ENCODE measurements at places on chromosomes 7 and 10.
A peak's percentile ranks its signal among the peaks of the same experiment; 100 is the strongest.

- DNase-seq, result no peak
Measured at GRCh38 chr10:61125560-61126170, 181.7 kb upstream of the RHOBTB1 start.

DNA sequence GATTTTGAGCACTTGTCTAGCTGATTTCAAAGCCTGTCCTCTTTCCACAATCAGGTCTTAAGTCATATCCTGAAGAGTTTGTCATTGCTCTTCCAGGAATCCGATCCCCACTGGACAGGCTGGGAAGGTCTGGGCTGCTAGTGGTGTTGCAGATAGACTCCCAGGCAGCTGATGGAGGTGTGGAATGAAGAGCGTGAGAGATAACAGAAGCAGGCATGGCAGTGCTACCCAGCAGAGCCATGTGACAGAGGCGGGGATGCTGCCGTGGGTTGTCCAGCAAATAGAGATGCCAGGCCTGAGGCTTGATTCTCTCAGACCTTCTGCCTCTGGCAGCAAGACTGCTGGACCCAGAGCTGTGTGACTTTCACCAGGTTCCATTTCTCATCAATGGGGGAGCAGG is 116.5 kb upstream of the EEPD1 start:
- DNase-seq, result no peak

DNA sequence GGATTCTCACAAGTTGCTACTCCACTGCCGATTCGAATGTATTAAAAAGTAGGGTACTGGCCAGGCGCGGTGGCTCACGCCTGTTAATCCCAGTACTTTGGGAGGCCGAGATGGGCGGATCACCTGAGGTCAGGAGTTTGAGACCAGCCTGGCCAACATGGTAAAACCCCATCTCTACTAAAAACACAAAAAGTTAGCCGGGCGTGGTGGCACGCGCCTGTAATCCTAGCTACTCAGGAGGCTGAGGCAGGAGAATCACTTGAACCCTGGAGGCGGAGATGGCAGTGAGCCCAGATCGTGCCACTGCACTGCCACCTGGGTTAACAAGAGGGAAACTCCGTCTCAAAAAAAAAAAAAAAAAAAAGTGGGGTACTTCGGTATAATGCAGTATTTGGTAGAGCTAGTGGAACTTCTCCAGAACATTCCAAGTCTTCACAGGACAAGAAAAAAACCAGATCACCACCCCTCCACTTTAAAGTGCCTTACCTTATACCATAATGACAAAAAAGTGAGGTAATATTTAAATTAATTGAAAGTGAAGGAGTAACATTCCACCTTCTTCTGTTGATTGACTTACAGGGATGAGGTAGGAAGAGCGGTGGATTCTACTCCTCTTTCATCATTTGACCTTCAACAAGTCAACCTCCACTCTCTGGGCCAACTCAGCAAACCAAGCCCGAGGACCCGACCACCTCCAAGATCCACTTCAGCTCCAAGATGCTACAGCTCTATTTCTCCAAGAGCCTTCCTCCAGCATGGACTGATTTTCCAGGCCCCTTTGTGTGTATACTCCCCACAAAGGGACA is 2.0 kb downstream of the BAZ1B start:
- peak; percentile 39 for DNase-seq

DNA sequence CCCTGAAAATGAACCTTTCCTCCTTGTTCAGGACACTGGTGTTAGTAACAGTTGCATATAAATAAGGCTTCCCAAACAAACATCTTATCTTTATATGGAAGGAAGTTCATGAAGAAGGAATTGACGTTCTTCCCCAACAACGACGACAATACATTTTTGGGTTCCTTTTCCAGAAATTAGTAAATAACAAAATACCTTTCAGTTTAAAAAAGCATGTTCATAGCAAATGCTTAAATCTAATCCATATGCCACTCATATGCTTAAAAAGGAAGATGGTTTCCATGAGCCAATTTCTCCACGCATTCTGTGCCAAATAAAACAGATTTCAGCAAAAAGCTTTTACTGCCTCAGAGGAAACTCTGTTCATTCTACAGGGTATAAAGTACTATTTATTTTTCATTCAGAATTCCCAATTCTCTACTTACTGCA is 182.6 kb downstream of the COBL start:
- DNase-seq, result no peak

DNA sequence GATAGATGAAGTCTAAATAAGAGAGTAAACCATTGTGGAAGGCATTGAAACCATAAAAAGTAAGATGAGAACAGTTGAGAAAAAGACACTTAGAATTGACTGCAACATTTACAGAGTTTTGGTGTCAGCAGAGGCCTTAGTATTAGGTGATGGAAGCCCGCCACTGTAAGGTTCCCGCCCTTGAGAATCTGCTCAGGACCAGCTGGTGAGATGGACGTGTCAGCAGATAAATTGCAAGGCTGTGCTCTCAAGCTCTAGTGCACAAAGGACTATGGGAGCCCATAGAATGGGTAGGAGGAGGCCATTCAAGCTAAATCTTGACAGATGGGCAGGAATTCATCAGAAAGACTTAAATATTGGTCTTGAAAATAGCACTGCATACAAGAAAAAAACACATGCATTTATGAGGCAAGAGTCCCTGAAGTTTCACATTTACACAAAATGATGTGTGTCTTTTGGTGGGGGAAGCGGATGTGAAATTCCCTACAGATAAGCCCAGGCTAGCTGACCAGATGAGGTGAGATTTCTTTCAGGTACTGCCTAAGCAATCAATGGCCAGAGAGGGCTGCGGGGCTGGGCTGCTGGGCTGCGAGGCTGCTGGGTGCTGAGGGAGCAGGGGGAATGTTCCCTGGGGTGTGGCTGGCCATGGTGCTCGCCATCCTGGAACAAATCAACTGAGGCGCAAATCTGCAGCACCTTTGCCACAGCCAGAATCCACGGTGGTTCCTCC is 42.5 kb downstream of the SYPL1 start:
- DNase-seq, result no peak

DNA sequence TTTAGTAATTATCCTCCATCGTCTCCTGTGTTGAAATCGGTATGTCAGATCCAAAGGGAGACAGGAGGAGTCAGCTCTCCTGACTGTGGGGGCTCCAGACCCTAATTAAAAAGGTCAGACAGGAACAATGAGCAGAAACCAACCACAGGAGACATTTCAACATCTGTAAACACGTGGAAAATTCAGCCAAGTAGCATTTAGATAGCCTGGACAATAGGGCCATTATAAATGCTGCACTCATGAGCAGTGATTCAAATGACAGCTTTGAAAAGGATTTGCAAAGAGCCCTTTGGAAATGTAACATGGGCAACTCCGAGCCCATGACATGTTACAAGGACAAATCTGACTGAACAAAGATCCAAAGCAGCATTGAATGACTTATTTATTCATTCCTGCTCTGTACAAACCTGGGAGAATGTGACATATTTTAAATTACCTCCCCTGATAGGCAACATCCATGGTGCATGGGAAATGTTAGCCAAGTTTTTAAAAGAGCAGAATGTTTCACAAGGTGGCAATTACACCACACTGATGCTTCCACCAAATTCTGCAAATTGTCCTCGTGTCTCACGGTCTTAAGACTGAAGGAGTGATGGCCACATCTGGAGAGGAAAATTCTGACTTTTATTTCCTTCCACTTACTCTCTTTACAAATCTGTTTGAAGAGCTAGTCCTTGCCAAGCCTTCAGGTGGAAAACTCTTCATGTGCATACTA is 113.3 kb upstream of the KMT2E start:
- no peak for DNase-seq

GRCh38 chr10:1538531-1539061 is 198.7 kb downstream of the ADARB2 start:
- no peak for DNase-seq

Data from activated CD4-positive, alpha-beta T cell treated with anti-CD3 and anti-CD28 coated beads, Interleukin-2, amount 50 U/mL, for 48 hours (primary cell).